Activated T-cell treated with anti-CD3 and anti-CD28 coated beads, Interleukin-2, amount 50 U/mL, for 24 hours (primary cell): ENCODE measurements at places on chromosomes 4 and X.

DNA sequence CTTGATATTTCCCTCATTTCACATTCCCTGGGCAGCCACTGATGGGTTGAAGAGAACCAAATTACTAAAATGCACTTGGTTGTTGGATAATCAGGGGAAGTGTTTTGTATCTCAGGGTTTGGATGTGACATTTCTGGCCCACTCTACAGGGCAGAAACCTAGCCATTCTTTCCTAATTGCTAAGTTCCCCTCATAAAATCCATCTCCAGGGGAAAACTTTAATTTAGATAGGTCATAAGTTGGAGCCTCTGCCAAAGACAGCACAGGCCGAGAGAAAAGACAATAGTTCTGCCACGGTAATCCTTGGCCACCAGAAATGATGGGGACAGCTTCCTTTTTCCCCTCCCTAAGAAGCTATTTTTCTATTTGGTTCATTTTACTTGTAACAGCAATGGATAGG lies 192.7 kb upstream of the C1QTNF7 start:
- no peak for DNase-seq

DNA sequence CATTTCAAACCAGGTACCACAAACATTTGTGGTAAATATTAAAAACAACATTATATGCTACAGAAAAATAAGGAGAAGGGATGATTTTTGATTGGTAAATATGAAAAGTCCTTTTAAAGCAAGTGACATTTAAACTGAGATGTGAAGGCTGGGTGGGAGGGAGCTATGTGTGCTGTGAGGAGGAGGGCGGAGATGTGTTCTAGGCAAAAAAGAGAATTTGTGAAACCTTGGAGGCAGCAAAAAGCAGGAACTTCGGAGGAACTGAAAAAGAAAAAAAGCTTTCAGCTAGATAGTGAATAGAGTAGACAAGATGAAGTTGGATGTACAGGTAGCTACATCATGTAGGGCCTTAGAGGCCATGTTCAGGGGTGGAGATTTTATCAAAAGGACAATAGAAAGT lies 10.1 kb upstream of the ARAP2 start:
- DNase-seq: no peak

DNA sequence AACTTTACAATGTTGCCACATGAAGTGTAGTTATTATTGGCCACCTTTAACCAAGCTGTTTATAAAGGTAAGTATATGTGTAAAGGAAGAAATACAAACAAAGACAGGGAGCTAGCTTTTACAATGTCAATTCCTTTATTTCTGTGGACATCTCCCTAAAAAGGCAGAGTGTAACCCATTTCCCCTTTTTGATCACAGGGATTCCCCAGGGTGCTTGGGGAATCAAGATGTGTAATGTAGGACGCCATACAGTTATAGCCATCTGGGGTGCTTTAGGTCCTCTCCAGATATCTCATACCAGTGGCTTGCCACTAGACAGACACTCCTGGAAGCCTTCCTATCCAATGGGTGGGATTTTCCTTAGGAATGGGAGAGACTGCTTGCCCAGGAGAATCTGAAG lies 4.2 kb upstream of the CUL4B start:
- no peak for DNase-seq

- no peak for DNase-seq
Observed at GRCh38 chr4:142124874-142125273, 488.5 kb downstream of the IL15 start.

- DNase-seq: no peak
Observed at GRCh38 chr4:4930677-4931076, 71.2 kb downstream of the MSX1 start.

DNA sequence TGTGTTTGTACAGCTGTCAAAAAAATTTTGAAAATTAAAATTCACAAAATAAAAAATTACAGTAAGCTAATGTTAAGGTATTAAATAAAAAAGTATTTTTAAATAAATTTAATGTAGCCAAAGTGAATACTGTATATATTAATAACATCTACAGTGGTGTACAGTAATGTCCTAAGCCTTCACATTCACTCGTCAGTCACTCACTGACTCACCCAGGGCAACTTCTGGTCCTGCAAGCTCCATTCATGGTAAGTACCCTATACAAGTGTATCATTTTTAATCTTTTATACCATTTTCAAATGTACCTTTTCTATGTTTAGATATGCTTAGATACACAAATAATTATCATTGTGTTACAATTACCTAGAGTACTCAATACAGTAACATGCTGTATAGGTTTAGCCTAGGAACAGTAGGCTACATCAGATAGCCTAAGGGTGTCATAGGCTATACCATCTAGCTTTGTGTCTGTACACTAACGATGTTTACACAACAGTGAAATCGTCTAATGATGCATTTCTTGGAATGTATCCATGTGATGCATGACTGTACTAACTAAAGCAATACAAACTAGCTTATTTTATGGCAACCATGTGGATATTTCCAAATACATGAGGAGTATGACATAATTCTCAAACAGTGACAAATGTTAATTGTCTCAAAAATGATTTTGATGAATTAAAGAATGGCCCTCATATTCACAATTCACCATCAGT lies 13.7 kb downstream of the DDX60 start:
- DNase-seq: no peak

DNA sequence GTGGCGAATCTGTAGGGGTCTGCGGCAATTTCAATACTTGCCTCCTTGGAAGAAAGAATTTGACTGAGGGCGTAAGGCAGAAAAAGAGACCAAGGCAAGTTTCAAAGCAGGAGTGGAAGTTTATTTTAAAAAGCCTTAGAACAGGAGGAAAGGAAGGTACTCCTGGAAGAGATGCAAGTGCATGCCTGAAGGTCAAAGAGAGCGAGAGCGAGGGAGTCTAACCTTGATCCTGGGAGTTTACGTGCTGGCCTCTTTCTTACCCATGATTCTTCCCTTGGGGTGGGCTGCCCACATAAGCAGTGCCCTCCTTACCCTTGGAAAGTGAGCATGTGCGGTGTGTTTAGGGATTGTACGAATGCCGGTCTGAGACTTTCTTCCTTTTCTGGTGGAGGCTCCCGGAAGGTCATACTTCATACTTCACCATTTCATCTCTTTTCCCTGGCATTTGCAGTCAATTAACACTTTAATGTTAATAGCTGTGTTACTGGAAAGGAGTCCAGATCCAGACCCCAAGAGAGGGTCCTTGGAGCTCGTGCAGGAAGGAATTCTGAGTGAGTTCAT lies 40.0 kb downstream of the ARSD start:
- no peak for DNase-seq
